NCI-H460 (cell line): ENCODE measurements at places on chromosomes 11 and 22. TPM values are rescaled to one million over a fixed set of nuclear protein-coding genes. Genes with fewer than 3 reads are reported as not detected.

The MMP13 gene
- not detected in 2 replicates for total RNA-seq

The NXPE1 gene
- not detected in 2 replicates for total RNA-seq

The CRACR2B gene
- 5.0 and 5.5 TPM in 2 replicates for total RNA-seq

The VWCE gene
- 0.30 and 0.46 TPM in 2 replicates for total RNA-seq

GRCh38 chr11:86548271-86548917 is 124.0 kb downstream of the ME3 start:
- DNase-seq: no peak

DNA sequence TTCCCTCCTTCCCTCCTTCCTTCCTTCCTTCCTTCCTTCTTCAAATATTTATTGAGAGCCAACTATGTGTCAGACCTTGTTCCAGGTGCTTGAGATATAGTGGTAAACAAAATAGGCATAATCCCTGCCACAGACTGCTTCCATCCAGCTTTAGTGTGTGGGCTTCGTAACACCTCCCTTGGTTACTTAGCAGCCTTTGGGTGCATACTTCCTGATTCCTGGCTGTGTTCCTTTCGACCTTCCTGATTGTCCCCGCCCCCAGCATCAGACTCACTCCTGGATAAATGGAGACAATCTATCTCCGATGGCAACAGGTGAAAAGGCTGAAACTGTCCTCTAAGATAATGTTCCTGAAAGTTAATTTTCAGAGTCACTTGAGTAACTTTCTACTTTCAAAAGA is 13.5 kb downstream of the CCDC81 start:
- no peak for DNase-seq

- DNase-seq: no peak
Measured at GRCh38 chr11:63613517-63614135, 607 bp downstream of the PLAAT3 start.

DNA sequence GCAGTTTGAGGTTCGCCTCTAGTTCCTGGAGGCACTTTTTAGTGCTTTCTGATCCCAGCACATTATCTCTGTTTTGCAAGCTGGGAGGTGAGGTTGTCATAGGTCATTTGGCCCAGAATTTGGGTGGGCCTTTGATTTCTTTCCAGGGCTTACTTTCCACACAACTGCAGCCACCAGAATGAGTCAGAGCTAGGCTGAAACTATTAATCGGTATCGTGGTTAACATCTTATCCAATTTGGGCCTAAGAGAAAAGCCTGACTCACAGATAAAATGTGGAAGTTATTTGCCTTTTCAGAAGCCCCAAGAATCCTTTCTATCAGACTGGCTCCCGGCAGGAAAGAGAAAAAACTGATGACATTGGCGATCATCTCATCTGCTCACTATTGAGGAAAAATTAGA is 166.4 kb downstream of the KIRREL3 start:
- DNase-seq: no peak

GRCh38 chr11:65639623-65640482 is 2.0 kb downstream of the SIPA1 start:
- DNase-seq: no peak

DNA sequence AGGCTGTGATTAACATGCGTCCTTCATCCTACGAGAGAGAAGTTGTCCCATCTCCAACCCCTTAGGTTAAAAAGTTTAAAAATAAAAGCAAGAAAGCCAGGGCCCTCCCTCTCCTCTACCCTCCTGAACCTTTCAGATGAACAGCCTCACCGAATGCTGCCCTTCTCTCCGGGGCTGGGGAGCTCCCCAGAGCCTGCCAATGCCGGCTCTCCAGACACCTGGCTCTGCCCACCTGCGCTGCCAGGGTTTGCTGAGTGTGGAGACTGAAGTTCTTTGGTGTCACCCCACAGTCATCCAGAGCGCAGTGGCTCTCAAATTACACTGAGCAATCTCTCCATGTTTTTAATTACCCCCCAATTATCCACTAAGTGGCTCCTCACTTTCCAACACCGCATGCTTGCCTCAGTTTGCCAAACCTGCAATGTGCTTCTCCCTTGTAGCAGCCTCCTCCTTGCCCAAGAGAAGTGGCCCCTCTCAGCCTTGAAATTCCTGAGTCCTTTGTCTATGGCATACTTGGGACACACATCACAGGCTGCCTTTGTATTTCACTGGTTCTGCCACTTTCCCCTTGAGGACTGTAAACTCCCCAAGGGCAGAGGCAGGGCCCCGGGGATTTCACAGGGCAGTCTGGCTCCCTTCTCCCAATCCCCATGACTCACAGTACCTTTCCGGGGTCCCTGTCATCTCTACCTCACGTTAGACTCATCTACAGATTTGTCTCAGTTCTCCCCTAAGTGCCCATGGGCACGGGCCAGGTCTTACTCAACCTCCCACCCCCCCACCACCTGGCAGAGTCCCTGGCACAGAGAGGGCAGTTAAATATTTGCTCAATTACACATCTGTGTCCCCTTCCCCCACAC is 2.0 kb downstream of the MYH9 start:
- DNase-seq: no peak

DNA sequence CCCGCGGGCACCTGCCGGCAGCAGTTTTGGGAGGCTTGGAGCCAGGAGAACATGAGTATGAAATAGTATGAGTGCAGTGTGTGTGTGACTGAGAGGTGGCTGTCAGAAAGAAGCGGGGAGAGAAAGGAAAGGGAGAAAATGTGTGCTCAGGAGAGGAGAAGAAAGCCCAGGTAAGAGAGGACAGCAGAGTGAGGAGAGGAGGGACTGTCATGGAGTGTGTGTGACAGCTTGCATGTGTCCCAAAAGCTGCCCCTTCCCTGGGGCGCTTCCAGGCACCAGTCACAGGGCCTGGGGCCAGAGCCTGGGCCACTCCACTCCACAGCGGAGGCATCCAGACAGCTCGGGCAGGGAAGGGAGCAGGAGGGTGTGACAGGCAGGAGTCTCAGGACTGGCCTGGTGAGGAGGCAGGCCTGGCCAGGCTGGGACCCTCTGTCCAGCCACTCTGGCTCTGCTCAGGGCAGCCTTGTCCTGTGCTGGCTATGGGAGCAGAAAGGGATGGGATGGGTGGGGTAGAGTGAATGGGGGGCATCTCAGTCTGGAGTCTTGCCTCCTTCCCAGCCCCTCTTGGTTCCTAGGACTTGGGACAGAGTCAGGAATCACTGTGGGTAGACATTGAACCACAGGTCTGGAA is 949 bp downstream of the MMP11 start:
- DNase-seq: no peak

- DNase-seq: no peak
Measured at GRCh38 chr11:45494738-45495137, 170.7 kb downstream of the CHST1 start.

DNA sequence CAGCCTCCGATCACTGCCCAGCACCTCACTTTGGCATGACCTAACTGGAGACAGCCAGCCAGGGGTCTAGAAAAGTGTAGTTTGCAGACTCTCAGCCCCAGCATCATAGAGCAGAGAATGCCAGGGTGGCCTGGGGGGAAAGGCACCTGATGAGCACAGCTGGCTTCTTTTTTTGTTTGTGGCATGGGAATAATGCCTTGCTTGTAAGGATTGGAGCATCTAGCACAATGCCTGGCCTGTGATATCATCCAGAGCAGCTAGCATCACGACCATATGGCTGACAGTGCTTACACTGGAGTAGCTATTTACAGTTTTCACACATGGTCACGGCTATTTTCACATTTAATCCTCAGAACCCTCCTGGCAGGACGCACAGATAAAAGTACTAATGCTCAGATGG is 594.8 kb upstream of the B3GAT1 start:
- no peak for DNase-seq

GRCh38 chr22:49103314-49104059 is 724.2 kb downstream of the BRD1 start:
- no peak for DNase-seq

GRCh38 chr11:14308897-14309387 is 50.0 kb downstream of the RRAS2 start:
- DNase-seq: no peak

DNA sequence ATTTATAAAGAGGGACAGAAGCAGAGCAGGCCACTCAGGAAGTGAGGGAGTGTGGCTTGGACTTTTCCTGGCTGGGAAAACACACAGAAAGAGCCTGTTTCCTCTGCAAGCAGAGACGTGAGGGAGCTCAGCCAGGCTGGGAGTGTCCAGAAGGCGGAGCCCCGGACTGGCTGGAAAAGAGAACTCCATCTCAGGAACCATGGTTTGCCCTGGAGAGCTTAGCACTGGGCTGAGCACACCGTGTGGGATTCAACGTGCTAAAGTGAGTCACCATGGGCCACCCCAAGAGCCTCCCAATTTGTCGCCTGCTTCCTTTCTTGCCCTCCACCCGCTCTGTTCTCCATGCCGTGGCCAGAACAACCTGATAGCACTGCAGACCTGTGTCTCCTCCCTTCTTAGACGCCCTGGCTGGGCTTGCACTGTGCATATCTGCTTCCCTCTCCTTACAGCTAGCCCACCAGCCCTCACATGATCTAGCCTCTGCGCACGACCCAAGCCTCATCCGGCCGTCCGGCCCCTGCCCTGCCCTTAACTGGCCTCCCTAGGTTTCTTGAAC is 51.8 kb downstream of the GALNT18 start:
- no peak for DNase-seq

DNA sequence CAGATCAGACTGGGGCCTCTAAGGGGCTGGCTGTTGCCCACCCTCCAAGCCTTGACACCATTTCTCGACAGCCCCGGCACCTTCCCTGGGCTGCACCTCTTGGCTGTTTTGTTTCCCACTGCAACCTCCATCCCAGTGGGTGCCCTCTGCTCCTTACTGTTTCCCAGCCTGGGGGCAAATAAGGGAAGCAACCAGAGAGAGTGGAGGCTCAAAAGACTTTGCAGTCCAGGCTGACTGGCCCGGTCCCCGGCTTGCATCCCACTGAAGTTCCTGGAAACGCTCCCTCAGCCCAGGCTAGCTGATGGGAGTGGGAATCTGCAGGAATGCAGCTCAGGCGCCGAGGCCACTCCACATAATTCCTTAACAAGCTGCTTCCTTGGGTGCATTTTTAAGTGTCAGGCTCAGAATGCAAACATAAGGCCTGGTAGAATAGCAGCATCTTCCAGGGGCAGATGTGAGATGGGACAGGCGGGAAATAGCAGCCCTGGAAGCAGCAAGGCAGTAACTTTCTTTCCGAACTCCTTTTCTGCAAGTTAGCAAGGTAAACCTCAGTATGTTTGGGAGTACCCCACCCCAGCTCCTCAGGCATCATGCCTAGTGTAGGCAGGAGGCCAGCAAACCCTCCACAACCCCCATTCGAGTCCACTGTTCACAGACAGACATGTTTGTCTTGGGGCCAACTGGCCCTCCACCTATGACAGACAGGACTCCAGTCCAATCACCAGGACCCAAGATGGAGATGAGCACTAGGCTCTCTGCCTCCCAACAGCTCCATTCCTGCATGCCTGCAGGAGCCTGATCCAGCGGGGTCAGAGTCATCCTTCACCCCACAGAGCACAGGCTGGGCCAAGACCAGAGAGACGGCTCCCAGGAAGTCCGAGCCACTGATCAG is 39.3 kb downstream of the RPL27A start:
- no peak for DNase-seq
